ENCODE measurements at places on chromosomes 1 and 21.
A peak's percentile ranks its signal among the peaks of the same experiment; 100 is the strongest.

GRCh38 chr1:23995431-23995837, 15.3 kb upstream of the SRSF10 start:
- DNase-seq, result no peak

DNA sequence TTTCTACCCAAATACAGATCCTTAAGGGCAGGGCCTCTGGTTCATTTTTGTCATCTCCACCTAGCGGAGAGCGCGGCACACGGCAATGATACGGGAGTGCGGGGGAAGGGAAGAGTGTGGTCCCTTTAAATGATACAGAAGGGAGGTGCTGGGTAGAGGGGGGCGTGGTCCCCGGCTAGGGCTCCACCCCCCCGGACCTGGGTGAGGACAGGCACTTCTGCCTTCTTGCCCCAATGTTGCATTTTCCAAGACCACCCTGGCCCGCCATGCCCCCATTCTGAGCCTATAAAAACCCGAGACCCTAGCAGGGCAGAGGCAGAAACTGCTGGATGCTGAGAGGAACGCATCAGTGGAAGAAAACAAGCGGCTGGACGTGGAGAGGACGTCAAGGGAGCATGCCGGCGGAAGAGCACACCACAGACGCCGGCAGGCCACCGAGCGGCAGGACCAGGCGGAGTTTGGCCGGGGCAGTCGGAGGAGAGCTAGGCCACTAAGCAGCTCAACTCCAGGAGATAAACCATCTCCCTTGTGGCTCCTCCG, 30.0 kb downstream of the LRRC3 start:
- no peak for DNase-seq

DNA sequence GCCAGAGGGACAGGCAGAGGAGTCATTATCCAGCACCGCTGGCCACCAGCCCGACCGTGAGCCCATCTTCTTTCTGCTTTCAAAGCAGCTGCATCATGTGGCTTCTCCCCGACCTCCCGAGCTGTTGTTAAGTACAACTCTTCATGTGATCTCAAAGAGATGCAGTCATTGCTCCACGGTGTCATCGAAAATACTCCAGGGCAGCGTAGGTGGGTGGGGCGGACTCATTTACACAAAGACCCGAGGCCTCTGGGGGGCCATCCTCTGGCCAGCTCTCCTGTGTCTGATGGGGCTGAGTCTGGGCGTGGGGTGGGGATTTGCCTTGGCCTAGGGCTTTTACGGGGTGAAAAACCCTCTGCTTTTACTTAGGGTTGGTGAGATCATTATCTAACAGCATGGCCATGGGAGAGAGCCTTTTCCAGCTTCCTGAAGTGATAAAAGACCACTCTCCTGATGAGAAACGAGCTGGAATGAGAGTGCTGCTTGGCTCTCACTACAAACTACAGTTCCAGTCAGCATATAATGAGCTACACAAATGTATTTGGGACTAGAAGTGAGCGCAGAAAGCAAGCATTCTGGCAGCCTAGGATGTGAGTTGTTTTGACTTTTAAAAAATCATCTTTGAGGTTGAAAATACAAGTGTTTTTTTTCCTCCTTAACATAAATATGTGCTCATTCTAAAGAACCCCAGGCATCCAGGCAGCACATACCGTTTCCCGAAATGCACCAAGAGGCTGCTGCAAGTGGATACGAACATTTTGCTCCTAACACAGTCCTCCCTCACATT, 165.0 kb downstream of the RHOU start:
- DNase-seq, result no peak

GRCh38 chr1:164977561-164977960, 379.0 kb downstream of the LMX1A start:
- DNase-seq, result no peak

- DNase-seq, result no peak
These were observed 1.6 kb downstream of the NPR1 start for GRCh38 chr1:153680120-153680403.

DNA sequence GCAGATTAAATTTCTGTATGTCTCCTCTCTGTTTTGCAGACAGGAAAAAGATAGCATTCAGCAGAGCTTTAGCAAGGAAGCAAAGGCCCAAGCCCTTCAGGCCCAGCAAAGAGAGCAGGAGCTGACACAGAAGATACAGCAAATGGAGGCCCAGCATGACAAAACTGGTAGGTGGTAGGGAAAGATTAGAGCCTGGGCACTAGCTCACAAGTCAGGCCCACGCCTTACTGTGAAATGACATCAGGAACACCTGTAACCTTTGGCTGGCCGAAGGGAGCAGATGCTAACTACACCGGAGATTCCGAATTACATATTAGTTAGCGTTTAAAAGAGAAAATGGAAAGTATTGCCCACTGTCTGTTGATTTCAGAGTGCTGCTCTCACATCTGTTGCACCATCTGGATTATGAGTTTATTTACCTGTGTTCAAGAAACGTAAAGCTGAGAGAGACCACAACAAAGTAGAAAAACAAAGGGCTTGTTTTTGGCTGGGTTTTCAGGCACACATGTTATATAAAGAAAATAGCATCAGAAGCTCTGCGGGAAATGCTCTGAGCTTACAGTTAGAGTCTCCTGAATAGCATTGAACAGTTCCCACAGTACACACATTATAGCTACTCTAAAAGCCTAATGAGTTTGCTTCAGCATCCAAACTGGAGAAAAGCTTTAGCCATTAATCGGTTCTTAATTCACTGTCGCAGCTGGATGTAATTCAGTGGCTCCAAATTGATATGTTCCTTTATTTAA, 160.0 kb downstream of the SDCCAG8 start:
- no peak for DNase-seq

DNA sequence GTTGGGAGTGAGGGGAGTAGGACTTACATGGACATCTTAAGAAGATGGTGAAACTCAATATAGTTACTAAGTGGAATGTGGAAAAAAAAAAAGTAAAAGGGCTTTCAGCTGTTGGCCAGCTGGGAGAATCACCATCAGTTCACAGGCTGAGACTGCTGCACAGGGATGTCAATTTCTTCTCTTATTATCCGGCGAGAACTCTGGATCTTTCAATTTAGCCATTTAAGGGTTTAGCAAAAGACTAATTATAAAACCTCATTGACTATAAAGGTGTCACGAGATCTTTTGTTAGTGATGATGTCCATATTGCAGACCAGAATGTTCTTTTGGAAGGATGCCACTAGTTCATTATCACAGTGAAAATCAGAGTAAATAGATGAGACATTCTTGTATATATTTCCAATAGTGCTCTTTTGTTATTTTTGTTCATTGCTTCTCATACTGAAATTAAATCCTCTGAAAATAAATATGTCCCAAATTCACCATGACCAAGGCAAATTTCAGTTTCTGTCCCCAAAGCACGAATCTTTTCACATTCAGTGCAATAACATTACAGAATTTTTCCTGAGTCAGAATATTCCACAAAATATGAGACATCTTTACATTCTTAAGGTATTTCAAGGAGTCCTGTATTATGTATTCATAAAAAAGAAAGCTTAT, 266.1 kb downstream of the DNM3 start:
- no peak for DNase-seq

GRCh38 chr1:113903501-113904292, 902 bp downstream of the AP4B1 start:
- DNase-seq, result peak; percentile 26

DNA sequence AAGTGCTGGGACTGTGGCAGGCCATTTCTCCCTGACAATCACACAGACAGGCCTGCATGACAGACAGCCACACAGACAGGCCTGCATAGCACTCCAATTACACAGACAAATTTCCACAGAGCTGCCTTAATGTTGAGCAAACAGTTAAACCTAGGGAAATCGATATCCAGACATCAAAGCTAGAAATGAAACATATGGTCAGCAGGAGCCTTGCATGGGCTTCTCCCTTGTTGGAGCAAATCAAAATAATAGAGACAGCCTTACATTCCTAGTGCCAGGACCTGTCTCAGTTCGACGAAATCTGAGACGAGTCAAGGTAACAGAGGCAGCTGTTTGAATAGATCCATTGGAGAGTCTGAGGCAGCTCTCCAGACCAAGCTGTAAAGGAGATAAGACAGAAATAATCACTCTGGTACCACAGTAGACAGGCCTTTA, 42.4 kb downstream of the OLFML3 start:
- peak; percentile 24 for DNase-seq

GRCh38 chr1:8348777-8349472, 31.0 kb downstream of the SLC45A1 start:
- DNase-seq, result peak; percentile 72

GRCh38 chr21:36473203-36473602, 6.7 kb downstream of the CLDN14 start:
- no peak for DNase-seq

GRCh38 chr1:91745640-91746373, 140.1 kb downstream of the TGFBR3 start:
- no peak for DNase-seq

GRCh38 chr1:22533244-22533895, 29.9 kb upstream of the EPHA8 start:
- DNase-seq, result no peak

GRCh38 chr1:208167261-208167869, 76.8 kb downstream of the PLXNA2 start:
- no peak for DNase-seq

- no peak for DNase-seq
These were observed 11.8 kb upstream of the RNPC3 start for GRCh38 chr1:103513711-103514110.

- DNase-seq, result no peak
These were observed 3.1 kb upstream of the CAMTA1 start for GRCh38 chr1:6782151-6782550.

DNA sequence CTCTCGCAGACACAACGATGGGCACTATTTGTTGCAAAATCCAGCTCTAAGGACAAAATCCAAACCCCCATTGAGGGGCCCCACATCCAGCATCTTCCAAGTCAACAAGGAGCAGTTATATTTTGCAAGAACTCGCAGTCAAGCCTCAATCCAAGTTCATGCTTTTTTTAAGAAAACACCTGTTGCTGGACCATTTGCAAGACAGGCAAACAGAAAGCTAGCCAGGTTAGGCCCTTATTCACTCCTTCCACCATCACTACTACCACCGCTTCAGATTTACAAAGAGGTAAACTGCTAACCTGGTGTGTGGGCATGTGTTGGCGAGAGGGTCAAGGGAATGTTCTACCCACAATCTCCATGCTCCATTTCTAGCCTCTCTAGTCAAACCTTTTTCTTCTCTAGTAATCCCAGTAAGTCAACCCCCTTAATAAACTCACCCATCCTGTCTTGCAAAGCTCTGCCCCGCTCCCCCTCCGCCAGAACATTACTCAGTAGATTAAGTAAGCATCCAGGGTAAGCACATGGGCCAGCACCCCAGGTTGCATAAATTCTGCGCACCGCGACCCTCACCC, 703 bp downstream of the ERI3 start:
- DNase-seq, result no peak

- no peak for DNase-seq
These were observed 277.9 kb downstream of the DNM3 start for GRCh38 chr1:172119184-172119583.

DNA sequence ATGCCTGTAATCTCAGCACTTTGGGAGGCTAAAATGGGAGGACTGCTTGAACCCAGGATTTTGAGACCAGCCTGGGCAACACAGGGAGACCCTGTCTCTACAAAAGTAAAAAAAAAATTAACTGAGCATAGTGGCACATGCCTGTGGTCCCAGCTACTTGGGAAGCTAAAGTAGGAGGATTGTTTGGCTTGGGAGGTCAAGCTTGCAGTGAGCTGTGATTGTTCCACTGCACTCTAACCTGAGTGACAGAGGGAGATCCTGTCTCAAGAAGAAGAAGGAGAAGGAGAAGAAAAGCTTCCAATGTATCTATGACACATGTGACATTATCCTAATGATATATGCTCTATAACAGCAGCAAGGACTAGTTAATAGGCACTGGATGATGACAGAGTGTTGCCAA, 20.1 kb upstream of the ARHGAP29 start:
- DNase-seq, result no peak

DNA sequence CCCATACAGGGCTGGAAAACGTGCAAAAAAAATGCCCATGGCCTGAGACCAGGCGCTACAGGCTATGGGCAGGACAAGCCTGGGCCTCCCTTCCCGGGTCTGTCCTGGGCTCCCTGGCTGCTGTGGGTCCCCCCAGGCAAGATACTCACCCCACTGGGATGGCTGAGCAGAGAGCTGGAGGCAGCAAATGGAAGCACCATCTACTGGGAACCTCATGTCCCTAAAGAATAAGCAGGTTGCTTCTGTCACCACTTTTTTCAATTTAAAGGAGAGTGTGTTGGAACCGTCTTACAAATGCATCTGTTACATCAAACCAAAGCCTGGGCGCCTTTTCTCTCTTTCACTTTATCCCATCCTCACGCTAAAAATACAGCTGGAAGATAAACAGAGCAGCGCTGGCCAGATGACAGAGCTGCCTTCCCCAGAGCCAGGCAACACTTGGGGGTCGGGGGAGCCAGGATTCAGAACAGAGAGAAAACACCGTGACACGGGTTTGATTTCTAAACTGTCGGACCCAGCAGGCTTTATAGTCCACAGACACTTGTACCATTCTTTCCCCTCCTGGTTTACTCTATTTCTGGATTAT, 262.1 kb upstream of the VAMP3 start:
- DNase-seq, result no peak

DNA sequence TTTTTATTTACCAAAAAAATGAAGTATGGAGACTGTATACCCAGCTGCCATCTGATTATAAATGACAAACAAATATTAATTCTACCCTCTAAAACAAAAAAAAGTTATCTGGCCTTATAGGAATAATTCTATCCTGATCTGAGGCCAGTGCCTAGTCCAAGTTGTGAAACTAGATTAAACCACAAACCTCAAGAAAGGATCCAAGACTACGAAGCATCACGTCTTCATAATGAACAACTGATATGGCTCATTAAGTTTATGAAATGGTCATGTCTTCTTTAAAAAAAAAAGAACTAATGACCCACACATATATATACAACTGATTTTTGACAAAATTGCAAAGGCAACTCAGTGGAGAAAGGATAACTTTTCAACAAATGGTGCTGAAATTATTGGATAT, 32.4 kb upstream of the CTTNBP2NL start:
- DNase-seq, result no peak

DNA sequence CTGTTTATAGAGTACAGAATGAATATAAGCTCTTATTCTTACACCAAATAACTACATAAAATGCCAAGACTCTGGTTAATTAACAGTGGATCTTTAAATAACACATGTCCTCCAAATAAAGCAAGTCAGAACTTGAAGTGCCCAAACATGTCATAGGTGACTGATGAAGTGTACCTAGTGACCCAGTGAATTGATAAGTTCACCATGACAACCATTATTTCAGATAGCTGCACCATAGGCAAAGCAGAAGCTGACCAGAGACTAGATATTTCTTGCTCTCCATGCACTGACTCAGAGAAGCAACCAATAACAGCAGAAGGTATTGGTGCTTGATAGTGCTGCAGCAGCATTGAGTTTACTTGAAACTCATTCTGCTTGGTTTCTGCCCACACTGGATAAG, 192.1 kb downstream of the DUSP10 start:
- DNase-seq, result no peak

GRCh38 chr1:2612591-2613365, 20.0 kb downstream of the MMEL1 start:
- no peak for DNase-seq
